ENCODE measurements at places on chromosomes 7 and 10.

GRCh38 chr10:63267414-63268148 is 134.5 kb downstream of the NRBF2 start:
- no peak for DNase-seq

DNA sequence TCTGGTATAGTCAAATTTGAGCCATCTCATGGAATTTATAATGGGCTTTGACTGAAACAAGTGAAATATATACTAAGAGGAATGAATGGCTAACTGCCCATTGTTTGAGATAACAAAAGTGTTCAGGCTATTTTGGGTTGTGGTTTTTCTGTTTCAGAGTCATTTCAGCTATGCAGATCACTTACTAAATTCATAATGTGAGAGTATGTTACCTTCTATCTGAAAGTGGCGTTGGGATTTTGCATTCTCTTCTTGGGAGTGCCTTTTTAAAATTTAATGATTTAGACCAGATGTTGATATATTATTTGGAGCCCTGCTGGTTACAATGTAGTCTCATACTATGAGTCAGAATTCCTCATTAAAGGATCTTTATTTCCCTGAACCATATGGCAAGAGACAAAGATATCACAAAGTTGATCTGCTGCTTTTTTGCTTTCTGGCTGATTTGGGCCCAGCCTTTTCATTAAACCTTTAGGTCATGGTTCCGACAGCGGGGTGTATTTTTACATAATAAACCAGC is 10.4 kb downstream of the VCL start:
- DNase-seq: peak; percentile 44

DNA sequence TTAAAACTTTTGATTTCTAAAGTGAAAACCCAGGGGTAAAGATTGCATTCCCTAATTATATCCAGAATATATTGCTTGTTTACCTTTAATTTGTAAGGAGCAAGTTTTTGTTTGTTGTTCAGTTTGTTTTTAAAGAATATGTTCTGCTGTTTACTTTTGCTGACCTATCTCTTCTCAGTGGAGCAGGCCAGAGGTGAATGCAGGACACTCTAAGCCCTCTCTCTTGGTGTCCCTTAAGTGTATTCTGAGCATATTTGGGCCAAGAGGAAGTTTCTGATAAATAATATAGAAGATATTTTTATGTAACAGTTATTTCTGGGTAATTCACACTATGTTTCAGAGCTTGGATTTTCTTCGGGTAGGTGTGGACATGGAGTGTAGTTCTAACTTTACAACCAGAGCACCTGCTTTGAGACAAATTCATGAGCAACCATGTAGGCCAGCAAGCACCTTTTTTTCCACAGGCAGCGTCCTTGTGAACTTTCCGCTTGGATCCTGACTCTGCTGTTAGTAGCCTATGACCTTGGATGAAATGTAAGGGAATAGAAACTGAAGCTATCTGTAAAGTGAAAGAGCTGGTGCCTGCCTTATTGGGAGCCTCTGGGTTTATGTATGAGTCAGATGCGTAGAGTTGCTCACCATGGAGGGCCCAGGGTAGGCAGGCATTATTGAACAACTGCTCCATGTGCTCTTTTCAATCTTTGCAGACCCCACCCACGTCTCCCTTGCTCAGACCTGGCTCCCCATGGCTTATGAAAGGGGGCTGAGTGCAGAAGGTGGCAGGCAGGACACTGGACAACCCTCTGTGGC is 16.1 kb downstream of the OGDH start:
- DNase-seq: no peak

- DNase-seq: no peak
Observed at GRCh38 chr7:17521437-17521836, 223.0 kb downstream of the AHR start.

DNA sequence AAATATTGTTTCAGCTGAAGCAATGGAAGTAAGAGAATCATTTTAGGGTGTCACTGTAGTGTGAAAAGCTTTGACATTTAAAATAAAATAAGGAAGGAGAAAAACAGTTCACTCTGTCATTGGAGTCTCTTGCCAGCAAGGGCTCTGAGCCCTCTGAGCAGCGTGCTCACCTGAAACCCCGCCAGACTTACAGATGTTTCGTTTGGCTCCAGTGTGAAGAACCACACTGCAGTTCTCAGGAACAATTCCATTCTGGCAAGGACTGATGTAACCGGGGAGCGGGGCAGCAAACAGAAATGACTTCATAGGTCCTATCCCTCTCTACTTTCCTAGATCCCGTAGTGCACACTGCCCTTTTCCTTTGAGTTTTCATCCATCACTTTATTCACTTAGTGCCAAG is 164.3 kb downstream of the CELF2 start:
- no peak for DNase-seq

GRCh38 chr10:123517426-123517825 is 148.7 kb upstream of the GPR26 start:
- no peak for DNase-seq

- DNase-seq: no peak
Observed at GRCh38 chr7:137965942-137966640, 35.8 kb downstream of the CREB3L2 start.

DNA sequence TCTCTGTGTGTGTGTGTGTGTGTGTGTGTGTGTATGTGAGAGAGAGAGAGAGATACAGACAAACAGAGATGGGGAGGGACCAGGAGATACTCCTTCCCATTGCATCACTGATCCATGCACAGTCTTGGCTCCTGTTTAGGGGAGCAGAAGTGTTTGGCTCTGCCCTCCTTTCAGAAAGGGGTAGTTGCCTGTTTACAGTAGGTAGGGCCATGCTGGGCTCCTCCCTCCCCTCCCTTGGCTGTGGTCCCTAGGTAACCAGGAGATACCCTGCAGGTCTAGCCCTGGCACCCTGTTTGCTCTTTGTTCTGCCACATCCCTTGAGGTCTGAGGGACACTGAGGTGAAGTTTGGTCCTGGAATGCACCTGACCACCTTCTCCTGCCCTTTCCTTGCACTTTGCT is 95.3 kb downstream of the RAMP3 start:
- no peak for DNase-seq

DNA sequence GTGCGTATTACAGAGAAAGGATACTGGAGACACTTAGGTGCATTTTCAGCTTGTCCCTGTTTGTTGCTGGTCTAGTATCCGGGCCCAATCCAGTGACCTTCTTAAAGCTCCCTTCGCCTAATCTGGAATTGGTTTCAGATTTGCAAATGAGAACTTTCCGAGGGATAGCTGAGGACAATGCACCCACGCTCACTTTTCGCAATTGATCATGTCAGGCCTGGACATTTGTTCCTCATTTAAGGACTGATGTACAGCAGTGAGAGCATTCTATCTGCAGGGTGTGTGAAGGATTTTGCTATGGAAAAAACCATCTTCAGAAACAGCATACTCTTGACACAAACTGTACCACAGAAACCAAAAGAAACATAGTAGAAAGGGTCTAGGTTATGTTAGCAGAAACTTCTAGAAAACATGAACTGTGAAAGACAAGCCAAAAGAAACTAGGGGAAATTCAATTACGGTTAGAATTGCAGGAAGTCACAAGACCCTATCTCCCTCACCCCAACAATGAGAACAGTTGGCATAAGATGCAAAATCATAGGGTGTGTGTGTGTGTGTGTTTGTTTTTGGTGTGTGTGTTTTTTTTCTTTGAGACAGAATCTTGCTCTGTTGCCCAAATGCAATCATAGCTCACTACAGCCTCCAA is 331.1 kb downstream of the CALN1 start:
- peak; percentile 27 for DNase-seq

DNA sequence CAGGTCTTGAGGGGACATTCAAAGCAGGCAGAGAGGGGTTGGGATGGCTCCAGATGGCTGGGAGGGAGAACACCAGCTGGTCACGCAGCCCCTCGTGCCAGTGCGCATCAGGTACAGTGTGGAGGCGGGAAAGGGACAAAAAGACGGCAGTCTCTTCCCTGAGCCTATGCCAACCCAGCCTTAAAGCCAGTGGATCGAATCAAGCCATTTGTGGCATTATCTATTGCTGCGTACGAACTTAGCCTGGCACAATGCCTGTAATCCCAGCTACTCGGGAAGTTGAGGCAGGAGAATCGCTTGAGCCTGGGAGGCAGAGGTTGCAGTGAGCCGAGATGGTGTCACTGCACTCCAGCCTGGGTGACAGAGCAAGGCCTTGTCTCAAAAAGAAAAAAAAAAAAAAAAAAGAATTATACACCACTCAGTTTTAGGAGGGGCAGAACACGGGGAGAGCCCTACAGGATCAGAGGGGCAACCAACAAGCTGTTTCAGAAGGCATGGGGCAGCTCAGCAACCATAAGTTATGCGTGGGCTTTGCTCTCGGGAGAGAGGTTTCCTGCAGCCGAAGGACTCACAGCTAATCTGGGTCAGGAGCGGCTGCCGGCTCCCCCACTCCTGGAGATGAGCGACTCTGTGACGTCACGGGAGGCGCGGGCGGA is 356 bp upstream of the NDUFB2 start:
- no peak for DNase-seq

DNA sequence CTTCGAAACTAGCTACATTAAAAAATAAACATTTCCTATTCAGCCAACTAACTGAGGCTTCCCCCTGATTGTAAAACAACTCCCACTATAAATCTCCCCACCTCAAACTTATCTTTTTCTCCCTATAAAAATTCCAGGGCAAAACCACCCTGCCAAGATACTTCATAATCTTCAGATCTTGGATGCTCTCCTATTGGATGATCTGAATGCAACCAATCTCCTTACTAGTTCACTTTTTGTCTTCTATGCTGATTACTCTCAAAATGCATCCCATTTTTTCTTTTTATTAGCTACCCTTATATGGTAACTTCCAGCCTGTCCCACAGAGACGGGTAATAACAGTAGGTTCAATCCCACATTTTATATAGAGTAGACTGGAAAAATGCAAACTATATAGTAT is 15.0 kb upstream of the PRSS58 start:
- no peak for DNase-seq

DNA sequence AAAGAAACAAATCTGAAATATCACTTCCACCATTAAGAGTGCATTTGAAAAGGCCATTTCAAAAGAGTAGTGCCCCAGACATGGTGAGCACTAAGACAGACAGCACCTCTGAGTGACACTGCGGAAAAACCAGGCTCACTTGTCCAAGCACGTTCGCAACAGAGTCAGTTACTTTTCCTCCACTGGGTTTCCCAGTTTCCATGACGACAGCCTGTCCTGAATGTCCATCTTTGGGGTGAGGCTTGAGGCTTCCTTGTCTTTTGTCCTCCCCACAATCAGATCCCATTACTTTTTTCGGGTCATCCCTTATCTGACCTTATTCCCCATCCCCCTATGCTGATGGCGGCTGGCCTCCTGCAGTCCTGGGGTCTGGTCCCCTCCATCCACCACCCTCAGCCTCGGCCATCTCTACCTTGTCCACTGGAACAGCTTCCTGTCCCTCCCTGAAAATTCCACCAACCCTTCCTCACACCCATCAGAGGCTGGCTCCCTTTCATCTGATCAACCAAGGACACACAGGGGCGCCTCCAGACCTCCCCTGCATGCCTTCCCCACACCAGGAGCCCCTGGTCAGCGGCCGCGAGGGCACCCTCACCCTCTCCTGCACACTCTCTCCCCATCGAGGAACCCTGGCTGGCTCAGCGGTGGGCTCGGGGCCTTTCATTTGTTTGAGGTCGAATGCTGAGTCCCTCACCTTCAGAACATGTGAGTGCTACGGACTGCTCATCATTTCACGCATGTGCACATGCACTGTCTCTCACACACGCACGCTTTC is 363.6 kb downstream of the DNAJB6 start:
- DNase-seq: no peak

DNA sequence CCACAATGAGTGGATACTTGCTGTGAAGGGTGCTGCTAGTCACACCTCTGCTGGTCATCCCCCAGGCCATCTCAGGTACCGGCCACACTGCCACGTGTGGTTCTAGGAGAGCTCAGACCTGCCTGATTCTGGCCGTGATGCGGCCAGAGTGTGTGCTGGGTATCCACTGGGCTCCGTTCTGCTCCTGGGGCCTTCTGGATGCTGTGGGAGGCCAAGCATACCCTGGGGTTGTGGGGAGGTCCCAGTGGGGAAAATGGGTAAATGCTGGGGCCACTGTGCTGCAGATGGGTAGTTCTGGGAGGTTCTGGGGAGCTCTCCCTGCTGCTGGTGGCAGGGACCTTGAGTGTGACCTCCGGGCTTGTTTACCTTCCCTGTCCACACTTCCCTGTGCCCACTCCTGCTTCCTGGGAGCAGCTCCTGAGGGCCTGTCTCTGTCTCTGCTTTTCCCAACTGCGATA is 318.4 kb downstream of the GLRX3 start:
- no peak for DNase-seq

DNA sequence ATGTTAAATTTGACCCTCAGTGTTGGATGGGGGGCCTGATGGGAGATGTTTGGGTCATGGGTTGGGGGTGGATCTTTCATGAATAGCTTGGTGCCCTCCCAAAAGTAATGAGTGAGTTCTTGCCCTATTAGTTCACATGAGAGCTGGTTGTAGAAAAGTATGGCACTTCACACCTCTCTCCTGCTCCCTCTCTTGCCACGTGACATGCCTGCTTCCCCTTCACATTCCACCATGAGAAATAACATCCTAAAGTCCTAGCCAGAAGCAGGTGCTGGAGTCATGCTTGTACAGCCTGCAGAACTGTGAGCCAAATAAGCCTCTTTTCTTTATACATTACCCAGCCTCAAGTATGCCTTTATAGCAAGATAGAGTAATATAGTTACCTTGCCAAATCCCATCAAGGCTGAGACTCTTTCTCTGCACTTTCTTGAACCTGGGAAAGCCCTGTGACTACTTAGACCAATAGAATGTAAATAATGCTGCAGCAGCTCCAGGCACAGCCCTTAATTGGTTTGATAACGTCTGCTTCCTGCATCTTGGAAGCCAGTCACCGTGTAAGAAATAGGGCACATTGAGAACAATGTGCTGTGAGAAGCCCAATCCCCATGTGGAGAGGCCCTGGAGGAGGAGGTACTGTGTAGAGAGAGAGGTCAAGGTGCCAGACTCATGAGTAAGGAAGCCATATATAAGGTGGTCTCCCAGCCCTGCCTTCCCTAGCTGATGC is 88.0 kb upstream of the NAMPT start:
- no peak for DNase-seq

DNA sequence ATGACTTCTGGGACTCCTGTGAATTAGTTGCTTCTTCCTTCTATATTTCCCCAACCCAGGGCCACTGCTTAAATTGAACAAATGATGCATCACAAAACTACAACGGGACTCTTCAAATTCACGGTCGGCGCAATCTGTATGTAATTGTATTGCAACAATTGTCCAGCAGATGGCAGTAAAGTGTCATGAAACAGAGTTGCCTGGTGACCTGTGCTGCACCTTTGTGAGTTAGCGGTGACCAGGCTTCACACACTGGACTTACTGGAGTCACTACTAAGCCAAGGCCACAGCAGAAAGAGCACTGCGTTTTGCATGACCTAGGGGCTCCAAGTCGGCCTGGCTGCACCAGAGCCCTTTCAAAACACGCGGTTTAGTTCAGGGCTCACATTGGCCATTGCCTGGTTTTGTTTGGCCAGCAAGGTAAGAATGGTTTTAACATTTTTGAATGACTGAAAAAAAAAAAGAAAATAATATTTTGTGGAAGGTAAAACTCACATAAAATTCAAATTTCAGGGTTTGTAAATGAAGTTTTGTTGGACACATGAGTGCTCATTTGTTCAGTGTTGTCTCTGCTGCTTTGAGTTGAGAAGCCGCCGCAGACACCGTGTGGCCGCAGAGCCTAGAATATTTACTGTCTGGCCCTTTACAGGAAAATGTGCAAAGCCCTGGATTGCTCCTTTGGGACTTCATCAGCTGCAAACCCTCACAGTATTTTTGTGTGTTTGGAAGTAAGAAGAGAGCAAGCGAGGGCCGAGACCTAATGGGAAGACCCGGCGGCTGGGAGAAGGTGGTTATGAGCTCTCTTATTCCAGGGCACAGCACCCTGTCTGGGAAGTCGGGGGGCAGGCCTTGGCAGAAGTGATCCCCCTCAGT is 23.2 kb upstream of the ZNF32 start:
- no peak for DNase-seq

- no peak for DNase-seq
Observed at GRCh38 chr7:83504330-83504729, 144.6 kb downstream of the SEMA3E start.
